ENCODE measurements at places on chromosomes 3 and 15.

DNA sequence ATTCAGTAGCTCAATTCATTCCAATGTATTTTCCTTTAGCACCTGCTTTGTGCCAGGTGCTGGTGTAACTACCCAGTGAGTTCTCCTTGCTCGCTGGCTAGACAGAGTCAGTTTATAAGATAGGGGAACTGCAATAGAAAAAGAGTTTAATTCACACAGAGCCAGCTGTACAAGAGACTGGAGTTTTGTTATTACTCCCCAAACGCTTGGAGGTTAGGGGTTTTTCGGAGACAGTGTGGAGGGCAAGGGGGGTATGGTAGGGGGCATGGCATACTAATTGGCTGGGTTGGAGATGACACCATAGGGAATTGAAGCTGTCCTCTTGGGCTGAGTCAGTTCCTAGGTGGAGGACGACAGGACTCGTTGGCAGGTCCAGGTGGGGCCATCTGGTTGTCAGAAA lies 5.4 kb upstream of the CFAP91 start:
- no peak for DNase-seq

- no peak for DNase-seq
Observed at GRCh38 chr3:13110678-13111116, 37.5 kb upstream of the IQSEC1 start.

DNA sequence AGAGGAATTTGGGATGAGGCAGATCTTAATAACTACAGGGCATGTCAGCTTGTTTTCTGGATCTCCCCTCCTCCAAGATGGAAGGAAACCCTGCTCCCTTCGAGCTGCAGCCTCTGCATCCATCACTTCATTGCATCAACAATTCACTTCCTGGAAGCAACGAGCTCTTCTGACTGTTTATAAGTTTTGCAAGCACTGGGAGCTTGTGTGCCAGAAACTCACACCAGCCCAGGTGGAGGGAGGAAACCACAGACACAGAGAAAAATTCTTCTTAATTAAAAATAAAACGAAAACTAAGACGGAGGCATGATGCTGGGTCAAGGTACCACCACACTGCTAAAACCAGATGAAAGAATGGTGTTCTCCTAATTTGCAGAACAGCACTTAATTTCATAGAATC lies 10.6 kb downstream of the LRIG1 start:
- DNase-seq = no peak

DNA sequence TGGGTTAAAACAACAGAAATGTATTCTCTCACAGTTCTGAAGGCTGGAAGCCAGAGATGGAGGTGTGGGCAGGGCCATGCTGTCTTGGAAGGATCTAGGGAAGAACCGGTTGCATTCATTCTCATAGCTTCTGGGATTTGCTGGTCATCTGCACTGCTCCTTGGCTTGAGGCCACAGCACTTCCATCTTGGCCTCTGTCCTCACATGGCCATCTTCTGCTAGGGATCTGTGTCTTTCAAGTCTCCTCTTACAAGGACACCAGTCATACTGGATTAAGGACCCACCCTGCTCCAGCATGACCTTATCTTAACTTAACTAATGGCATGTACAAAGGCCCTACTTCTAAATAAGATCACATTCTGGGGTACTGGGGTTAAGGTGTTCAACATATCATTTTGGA lies 47.7 kb downstream of the RPLP1 start:
- DNase-seq = no peak

GRCh38 chr3:13385373-13385965 lies 34.7 kb downstream of the NUP210 start:
- DNase-seq = no peak

GRCh38 chr3:10945683-10946287 lies 46.8 kb upstream of the SLC6A1 start:
- DNase-seq = no peak

- DNase-seq = no peak
Observed at GRCh38 chr15:74194572-74195559, 7.7 kb downstream of the STRA6 start.

GRCh38 chr3:22704166-22704565 lies 499.0 kb upstream of the UBE2E2 start:
- no peak for DNase-seq

GRCh38 chr3:22040150-22040549 lies 289.1 kb upstream of the ZNF385D start:
- DNase-seq = no peak

DNA sequence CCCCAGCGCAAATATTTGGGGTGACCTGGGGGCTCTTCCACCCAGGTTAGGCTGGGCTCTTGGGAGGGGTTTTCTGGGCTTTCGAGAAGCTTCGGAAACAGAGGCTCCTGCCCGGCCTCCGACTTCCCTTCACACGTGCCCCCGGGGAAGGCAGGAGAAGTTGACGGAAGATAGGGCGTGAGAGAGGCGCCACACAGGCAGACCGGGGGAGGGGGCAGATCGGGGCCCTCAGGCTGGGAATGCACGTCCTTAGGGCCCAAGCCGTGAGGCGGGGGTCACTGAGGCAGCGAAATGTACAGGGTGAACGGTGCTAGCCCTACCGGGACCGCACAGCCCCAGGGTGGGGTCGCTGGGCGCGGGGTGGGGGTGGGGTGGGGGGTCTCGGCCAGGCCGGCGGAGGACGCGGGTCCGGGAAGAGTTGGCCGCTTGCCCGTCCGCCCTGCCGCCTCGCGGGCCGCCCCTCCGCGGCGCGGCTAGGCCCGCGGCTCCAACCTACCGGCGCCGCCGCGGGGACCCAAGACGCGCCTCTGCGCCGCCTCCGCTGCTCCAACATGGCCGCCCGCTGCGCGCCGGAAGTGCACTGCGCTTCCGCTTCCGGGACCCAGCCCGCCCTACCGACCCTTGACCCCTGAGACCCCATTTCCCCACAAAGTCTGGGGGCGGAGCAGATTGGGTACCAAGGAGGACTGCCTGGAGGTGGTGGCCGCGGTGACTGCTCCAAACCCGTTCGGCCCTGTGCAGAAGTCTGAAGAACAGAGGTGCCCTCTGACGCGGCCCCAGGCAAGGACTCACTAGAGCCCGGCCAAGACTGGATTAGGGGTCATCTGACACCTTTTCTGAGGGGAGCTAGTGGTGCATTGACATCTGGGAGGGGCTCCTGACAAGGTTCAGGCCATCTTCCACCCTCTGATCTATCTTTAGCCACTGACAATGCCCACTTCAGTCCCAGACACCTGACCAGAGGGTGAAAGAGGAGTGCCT lies at the start of gene CCDC71:
Gene CCDC71, minus strand, starts transcription at position 561 of the 981 bp plus-strand sequence. CDS start 2,123 bp downstream, outside the sequence.
- DNase-seq = no peak

Data from esophagus squamous epithelium (tissue), 5 donors.